ENCODE measurements at places on chromosomes 12 and 14. TPM values are rescaled to one million over a fixed set of nuclear protein-coding genes. Genes with fewer than 3 reads are reported as not detected.

HRK gene
- not detected for total RNA-seq

FBXW8 gene
- total RNA-seq, result 12.5 TPM

PCBP2 gene
- 538 TPM for total RNA-seq

IFT43 gene
- total RNA-seq, result 53.6 TPM

SH2B3 gene
- 19.9 TPM for total RNA-seq

DNM1L gene
- 51.2 TPM for total RNA-seq

Data from epithelial cell of alveolus of lung (primary cell).